ENCODE measurements at places on chromosomes 4 and X.

- no peak for DNase-seq
Observed at GRCh38 chr4:140906993-140907962, 151.1 kb upstream of the TBC1D9 start.

DNA sequence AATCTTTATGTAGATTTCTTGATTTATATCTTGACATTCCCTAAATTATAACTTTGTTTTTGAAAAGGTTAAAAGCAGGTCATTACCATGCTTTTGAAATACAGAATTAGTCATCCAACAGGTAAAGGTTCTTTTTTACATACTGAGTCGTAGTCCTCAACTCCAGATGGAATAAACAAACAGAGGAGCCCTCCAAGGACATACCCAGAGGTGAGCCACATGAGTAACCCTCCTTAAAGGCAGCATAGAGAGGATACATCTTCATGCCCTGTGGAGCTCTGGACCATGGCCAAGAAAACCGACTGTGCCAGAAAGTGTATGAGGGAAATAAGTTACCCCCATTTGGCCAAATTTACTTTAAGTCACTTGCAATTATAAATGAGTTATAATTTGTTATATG lies 95.3 kb upstream of the MCF2 start:
- no peak for DNase-seq

- no peak for DNase-seq
Observed at GRCh38 chrX:13026877-13027652, 17.4 kb downstream of the FAM9C start.

DNA sequence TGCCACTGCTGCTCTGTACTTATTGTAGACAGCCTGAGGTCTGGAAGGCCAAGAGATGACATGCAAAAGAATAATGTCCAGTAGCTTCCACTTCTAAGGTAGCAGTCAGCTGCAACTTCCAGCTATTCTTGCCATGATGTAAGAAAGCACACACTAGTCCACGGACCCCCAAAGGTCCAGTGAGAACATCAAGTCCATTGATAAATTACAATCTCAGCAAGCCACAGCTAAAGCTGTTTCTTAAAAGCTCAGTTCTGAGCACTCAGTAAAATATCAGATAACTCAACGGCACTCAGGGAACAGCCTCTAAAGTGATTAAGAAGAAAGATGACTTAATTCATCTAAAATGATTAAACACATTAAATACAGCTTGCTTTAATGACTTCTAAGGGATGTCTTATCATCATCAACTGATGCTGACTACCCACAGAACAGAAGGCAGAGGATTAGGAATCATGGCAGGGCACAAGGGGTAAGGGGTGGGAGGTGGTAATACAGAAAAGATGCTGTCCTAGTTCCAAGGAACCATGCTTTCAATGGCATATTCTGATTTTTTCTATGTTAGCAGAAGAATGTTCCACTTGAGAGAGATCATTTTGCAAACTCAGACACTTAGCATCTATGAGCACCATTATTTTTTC lies 99.1 kb upstream of the CBR4 start:
- DNase-seq = no peak

All from H4 (cell line).